ENCODE measurements at places on chromosomes 3 and 15. TPM values are rescaled to one million over a fixed set of nuclear protein-coding genes. Genes with fewer than 3 reads are reported as not detected.

DNA sequence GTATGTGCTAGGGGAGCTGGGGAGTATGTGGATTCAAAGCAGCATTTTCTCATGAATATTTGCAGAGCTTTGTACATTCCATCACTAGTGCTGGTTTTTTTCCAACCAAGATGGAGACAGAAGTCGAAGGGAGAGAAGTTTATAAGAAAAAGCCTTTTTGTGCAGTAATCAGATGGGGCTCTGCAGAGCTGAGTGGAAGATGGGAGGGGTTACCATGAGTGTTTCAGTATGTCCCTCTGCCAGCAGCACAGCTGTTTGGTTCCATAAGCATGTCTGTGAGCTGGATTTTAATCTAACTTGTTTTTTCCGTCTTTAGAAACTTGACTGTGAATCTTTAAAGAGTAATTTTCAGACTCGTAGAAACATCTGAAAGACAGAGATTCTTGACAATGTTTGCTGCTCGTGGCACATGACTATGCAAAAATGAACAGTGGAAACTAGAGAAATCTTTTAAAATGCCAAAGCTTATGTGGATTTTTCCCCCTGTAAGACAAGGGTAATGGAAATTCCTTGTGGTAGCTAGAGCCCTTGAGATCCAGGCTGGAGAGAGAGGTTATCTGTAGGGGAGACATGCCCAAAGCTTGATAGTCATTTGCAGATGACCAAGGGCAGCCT is 20.3 kb downstream of the STARD9 start:
- DNase-seq, result no peak

- no peak for DNase-seq
Observed at GRCh38 chr3:106231086-106231485, 362.3 kb upstream of the CBLB start.

DNA sequence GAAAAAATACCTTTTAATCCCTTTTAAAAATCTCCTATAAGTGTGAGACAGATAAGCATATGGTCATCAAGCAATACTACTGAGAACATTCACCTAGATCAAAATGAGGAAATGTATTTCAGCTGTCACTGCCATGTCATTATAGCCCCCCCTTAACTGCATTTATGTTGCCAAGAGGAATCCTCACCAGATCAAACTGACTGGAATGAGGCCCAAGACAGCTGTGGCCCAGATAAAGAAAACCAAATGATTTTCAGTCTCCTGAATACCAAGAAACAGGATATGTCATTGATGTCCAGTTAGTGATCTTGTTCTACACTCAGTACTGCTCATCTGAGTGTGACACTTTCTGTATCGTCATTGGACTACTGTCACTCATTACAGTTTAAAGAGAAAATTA is 35.1 kb upstream of the CPB1 start:
- no peak for DNase-seq

DNA sequence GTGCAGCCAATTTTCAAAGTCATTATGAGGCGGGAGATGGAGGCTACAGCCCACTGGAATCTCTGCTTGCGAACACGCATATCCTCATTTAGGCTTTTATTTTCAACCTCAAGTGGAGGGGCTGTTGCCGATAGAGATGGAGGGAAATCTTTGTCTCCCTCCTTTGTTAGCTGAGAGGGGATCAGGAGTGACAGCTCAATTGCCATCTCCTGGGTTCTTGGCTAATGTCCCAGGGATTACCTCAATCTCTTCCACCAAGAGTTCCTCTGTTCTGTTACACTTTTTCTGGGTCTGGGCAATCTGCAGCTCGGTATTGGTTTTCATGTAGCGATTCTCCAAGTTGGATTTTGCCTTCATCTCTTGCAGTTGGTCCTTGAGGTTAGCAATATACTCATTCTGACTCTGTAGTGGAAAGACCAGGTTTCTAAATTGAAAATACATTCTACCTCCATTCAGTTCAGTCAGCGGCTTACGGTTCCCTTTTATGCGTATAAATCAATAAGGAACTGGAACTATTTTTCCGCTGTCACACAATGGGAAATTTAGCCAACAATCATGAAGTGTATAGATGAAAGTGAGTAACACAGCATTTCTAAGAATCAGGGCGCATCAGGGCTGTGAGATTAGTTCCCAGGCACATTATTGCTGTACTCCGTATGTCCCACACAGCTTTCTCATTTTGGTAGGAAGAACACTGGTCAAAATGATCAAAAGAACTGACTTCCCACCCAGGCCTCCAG is 36.2 kb upstream of the RPL35A start:
- no peak for DNase-seq

Gene GPR62
- total RNA-seq, result not detected

Gene DLL4
- total RNA-seq, result 0.39 TPM

Gene MYEF2
- total RNA-seq, result 27.4 TPM

DNA sequence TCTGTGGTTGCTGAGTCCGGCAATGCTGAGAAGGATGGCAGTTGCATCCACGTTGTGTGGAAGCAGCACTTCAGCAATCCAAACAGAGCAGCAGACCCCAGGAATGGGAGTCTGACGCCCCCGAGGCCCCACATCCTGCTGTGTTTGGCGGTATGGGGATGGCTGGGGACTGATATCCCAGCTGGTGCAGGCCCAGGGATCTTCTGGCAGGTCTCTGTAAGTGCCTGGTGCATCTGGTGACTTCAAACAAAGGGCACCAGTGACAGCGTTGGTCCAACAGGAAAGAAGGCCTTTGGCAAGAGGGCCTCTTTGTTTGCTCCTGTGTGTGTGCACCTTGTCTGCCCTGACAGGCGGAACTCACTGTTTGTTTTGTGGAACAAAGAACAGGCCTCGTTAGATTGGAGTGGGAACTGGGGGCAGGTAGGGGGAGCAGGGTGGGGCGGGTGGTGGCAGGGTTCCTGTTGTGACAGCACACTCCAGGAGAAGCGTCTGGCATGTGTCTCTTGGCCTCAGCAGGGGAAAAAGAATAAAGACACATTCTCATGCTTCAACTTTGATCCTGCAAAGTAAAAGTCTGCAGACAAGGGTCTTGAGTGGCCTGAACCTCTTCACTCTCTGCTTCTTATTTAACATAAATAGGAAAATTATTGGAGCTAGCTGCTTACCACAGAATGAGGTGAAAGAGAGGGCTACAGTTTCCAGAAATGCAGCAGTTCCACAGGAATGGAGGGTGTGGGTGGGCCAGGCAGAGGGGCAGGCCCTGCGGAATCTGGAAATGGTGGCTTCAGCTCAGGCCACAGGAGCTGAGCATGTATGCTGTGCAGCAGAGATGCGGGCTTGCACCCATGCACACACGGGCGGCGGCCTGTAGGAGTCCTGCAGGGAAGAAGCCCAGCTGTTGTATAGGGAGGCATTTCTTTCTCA is 94.5 kb upstream of the MYZAP start:
- no peak for DNase-seq

DNA sequence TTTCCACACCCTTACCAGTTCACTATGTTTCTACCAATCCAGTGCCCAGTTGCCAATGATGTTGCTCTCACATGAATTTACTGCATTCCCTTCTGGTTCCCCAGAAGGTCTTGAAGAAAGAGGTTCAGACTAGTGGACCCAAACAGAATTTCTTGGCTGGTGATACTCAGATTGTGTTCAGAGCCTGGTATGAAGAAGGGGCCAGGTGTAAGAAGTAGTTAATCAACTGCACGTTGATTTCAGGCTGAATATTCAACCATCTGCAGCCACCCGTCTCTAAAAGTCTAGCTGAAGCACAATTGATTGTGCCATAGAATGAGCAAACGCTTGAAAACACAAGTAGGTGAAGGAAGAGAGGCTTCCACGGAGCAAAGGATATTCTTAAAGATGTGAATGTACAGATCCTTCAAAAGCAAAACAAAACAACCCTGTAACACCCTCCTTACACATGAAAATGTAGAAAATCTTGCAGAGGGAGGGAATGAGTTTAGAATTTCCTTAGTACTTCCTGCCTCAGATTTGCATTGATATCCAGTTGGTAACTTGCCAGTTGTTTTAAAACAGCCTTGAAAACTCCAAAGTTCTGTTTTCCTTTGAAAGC is 4.7 kb downstream of the RBMS3 start:
- DNase-seq, result no peak

Measured in osteocyte (in vitro differentiated cells).